ENCODE measurements at places on chromosomes 16 and 17. TPM values are rescaled to one million over a fixed set of nuclear protein-coding genes. Genes with fewer than 3 reads are reported as not detected.
A peak's percentile ranks its signal among the peaks of the same experiment; 100 is the strongest.

DNA sequence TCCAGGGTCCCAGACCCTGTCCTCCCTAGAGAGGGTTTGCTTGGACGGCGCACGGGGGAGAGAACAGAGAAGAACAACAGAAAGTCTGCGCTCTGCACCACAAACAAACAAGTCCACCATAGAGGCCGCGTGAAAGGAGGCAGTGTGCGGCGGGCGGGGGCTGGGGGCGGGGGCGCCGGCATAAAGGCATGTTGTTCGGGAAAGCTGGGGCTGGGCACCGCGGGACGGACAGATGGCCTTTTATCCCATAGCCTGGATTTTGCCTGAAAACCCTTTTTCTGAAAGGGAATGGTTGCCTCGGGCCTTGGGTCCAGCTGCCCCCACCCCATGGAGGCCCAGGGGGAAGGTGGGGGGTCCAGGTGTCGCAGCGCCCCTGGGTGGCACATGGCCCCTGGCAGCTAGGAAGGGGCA is 26.0 kb downstream of the FA2H start:
- no peak for DNase-seq

DCXR gene
- 110 TPM for total RNA-seq

- DNase-seq, result peak; percentile 60
Observed at GRCh38 chr17:19720631-19721426, 4.4 kb upstream of the SLC47A2 start.

CBX2 gene
- 90.0 TPM for total RNA-seq

- no peak for DNase-seq
Observed at GRCh38 chr16:11515540-11516430, 70.9 kb downstream of the LITAF start.

DNA sequence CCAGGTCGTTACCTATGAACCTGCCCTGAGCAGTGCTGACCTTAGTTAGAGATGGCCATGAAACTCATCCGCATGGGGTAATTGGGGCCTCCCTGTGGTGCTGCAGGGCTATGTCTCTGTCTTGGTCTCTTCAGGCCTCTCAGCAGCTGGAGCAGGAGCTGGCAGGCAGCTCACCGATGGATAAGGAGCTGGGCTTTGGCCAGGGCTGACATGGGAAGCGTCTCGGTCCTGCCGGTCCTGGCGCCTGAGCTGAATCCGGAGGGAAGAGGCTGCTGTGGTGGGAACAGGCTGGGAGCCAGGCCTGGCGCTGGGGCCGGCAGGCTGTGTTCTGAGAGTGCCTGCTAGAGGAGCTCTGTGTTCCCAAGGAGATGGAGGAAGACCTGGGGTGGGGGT is 10.1 kb downstream of the IL32 start:
- peak; percentile 55 for DNase-seq

GFOD2 gene
- 11.2 TPM for total RNA-seq

Measured in SJCRH30 (cell line).